ENCODE measurements at places on chromosomes 1 and 21.

- no peak for DNase-seq
Measured at GRCh38 chr1:216749232-216749631, 26.0 kb upstream of the ESRRG start.

DNA sequence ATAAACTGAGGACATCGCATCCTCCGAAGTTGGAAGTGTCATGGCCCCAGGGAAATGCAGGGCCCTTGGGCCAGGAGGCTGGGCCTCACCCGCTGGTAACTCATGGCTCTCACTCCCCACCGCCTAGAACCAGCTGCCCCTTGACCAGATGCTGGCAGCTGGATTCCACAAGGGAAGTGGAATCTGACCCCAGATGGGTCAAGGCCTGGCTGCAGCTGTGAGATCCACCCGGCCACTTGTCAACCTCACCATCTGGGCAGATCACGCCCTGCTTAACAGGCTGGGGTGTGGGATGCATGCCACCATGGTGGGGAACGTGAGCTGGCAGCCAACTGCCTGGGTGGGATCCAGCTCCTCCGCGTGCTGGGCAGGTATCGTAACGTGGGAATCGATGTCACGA lies 25.5 kb downstream of the KCNAB2 start:
- no peak for DNase-seq

DNA sequence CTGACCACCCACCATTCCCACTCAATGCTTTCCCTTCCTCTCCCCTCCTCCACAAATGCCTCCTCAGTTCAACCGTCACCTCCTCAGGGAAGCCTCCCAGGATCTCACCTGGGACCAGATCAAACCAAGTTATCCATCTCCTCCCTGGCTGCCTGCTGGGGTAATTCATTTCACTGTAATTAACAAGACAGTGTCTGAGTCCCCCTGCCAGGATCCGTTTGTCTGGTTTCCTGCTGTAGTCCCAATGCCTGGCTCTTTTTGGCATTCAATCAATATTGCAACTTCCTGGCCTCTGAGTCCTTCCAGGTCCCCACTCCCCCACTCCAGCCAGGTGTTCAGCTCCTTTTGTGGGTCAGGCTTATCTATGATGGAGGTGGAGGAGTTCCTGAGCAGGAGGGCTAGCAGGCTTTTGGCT lies 687.7 kb downstream of the PTPRU start:
- no peak for DNase-seq

GRCh38 chr1:28265577-28265976 lies 6.3 kb downstream of the SESN2 start:
- DNase-seq: no peak

GRCh38 chr1:114214016-114214415 lies 60.3 kb upstream of the SYT6 start:
- DNase-seq: no peak

DNA sequence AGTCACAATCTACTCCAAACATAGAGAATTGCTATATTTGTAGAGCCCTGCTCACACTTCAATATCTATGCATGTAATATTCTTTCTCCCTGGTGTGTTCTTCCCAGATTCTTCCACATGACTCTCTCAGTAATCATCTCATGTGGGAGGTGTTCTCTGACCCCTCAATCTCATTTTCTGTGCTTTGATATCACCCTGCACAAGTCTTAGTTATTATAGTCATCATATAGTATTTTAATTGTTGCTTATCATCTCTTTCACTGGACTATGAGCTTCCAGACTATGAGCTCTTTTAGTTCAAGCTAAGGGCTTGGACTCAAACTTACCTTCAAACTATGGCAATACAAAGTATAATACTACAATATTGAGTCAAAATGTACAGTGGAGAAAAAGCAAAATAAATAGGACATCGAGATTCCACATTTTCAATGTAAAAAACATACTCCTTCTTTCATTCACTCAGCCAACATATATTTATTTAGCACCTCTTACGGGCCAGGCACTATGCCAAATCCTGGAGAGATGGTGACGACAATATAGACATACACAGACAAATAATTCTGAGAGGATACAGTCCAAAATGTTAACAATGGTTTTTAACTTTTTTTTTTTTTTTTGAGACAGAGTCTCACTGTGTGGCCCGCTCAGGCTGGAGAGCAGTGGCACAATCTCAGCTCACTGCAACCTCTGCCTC lies 12.7 kb downstream of the TESK2 start:
- DNase-seq: no peak

GRCh38 chr1:101190441-101190840 lies 46.4 kb upstream of the S1PR1 start:
- no peak for DNase-seq
